SJSA1 (cell line): ENCODE measurements at places on chromosomes 12 and 14. TPM values are rescaled to one million over a fixed set of nuclear protein-coding genes. Genes with fewer than 3 reads are reported as not detected.

Gene AKAP3
- 2.4 and 2.5 TPM in 2 replicates for total RNA-seq

Gene GSC
- 2.8 and 12.1 TPM in 2 replicates for total RNA-seq

Gene TROAP
- total RNA-seq = 50.1 and 50.8 TPM in 2 replicates

Gene SERPINA12
- total RNA-seq = not detected in 2 replicates

Gene AQP6
- total RNA-seq = not detected in 2 replicates

Gene BRAP
- total RNA-seq = 12.9 and 18.4 TPM in 2 replicates

Gene HOXC12
- total RNA-seq = 8.6 and 11.0 TPM in 2 replicates

Gene TMX1
- total RNA-seq = 55.3 and 87.6 TPM in 2 replicates

Gene PAWR
- 30.7 and 40.8 TPM in 2 replicates for total RNA-seq

Gene SUOX
- total RNA-seq = 11.8 and 15.8 TPM in 2 replicates

Gene IGF1
- total RNA-seq = 0.16 and 0.68 TPM in 2 replicates
